Endothelial cell (in vitro differentiated cells): ENCODE measurements at places on chromosomes 5 and 9. TPM values are rescaled to one million over a fixed set of nuclear protein-coding genes. Genes with fewer than 3 reads are reported as not detected.

- H3K27ac ChIP-seq, result no peak overlapping the region
- H3K27me3 ChIP-seq, result no peaks in the 10 kb centered on the region
- no peak for DNase-seq
- peaks cover 24% of the 10 kb centered on the region for H3K4me1 ChIP-seq
These were observed 353.6 kb downstream of the BNC2 start for GRCh38 chr9:16516891-16517290.

DNA sequence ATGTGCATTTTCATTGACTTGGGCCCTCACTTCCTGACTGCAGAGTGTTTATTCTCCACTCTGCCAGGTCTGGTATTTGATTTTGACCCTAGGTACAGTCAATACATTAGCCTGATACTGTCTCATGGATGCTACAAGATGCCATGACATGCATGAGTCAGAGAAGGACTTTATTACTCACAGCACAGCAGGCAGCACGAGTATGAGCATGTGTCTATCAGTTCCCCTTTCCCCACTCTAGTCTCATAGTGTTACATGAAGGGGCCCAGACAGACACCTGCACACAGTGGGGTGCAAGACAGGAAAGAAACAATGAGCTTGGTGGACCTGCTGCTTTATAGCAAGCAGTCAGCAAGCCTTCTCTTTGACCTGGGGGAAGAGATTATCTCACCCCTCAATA, 19.6 kb downstream of the ITGA2 start:
- H3K4me1 ChIP-seq, result peaks cover 8% of the 10 kb centered on the region
- no peak for DNase-seq
- no peaks in the 10 kb centered on the region for H3K36me3 ChIP-seq
- no peak overlapping the region for H3K4me3 ChIP-seq
- H3K27me3 ChIP-seq, result no peaks in the 10 kb centered on the region

DDX4 gene
- not detected for total RNA-seq

- H3K27me3 ChIP-seq, result no peaks in the 10 kb centered on the region
- no peak overlapping the region for H3K27ac ChIP-seq
- H3K4me3 ChIP-seq, result no peak overlapping the region
- H3K36me3 ChIP-seq, result no peaks in the 10 kb centered on the region
These were observed 411.8 kb downstream of the CDH10 start for GRCh38 chr5:24232929-24233498.

DNA sequence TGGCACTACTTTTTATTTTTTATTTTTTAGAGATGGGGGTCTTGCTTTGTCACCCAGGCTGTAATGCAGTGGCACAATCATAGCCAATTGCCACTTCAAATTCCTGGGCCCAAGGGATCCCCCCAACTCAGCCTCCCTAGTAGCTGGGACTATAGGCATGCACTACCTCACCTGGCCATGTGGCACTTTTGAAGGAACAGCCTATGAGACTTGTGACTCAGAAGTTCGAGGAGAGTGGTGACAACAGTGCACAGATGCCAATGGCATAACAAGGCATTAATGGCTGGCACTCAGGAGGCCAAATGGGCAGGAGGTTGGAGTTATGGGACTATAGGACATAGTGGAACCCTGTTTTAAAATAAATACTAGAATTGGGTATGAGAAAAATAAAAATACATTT, 33.7 kb downstream of the ANKRD31 start:
- DNase-seq, result no peak
- H3K27me3 ChIP-seq, result no peaks in the 10 kb centered on the region
- H3K4me1 ChIP-seq, result no peaks in the 10 kb centered on the region
- H3K27ac ChIP-seq, result no peak overlapping the region
- no peak overlapping the region for H3K4me3 ChIP-seq
- no peaks in the 10 kb centered on the region for H3K36me3 ChIP-seq

STK10 gene
- 69.3 TPM for total RNA-seq

GRCh38 chr5:1050423-1051365, 42.1 kb downstream of the NKD2 start:
- DNase-seq, result no peak
- H3K27me3 ChIP-seq, result peaks cover 5% of the 10 kb centered on the region
- peaks cover 21% of the 10 kb centered on the region for H3K36me3 ChIP-seq
- no peak overlapping the region for H3K4me3 ChIP-seq

DMRTA1 gene
- 6.3 TPM for total RNA-seq

GRCh38 chr5:65809817-65810531, 88.0 kb downstream of the NLN start:
- peaks cover 37% of the 10 kb centered on the region for H3K36me3 ChIP-seq
- no peak overlapping the region for H3K27ac ChIP-seq
- H3K27me3 ChIP-seq, result peaks cover 3% of the 10 kb centered on the region

DNA sequence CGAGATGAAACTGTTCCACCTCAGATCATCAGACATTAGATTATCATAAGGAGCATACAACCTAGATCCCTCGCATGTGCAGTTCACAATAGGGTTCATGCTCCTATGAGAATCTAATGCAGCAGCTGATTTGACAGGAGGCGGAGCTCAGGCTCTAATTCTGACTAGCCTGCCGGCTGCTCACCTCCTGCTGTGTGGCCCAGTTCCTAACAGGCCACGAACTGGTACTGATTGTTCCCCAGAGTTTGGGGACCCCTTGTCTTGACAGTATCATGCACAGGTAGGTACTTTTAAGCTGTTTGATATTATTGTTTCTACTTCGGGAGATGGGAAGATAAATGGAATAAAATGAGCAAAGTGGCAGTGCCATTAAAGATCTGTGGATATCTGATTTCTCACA, 66.9 kb downstream of the ZCCHC7 start:
- H3K4me3 ChIP-seq, result no peak overlapping the region
- H3K27me3 ChIP-seq, result no peaks in the 10 kb centered on the region
- peaks cover 18% of the 10 kb centered on the region for H3K4me1 ChIP-seq
- H3K36me3 ChIP-seq, result no peaks in the 10 kb centered on the region

- no peaks in the 10 kb centered on the region for H3K4me1 ChIP-seq
- no peak overlapping the region for H3K4me3 ChIP-seq
- no peak overlapping the region for H3K27ac ChIP-seq
- peaks cover 12% of the 10 kb centered on the region for H3K36me3 ChIP-seq
- no peaks in the 10 kb centered on the region for H3K27me3 ChIP-seq
These were observed 87.6 kb upstream of the NIPAL4 start for GRCh38 chr5:157372472-157372822.

DNA sequence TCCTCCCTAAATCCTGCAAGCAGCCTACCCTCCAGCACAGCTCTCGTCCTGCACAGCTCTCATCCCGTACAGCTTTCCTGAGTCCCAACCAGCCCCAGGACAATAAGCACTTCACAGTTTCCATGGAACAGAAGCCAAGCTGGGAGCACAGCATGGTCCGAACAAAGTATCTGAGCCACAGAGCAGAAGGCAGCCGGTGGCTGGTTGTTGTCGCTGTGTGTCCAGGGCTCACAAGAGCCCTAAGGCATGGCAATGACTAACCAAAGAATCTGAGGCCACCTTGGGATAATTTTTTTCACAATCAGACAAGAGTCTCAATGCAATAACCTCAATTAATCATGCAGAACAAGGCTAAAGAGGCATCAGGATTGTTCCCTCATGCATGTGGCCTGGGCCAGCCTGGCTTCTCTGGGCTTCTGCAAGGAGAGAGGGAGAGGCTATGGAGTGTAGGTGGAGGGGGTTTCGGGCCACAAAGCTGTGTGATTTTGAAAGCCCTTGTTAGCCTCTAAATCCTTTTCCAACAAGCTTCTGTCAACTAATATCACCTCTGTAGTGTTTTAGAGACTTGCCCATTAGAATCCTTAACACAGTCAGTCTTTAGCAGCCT, 323.4 kb downstream of the PIK3R1 start:
- H3K4me1 ChIP-seq, result peaks cover 4% of the 10 kb centered on the region
- H3K4me3 ChIP-seq, result no peak overlapping the region
- H3K27ac ChIP-seq, result no peak overlapping the region

C1QTNF3 gene
- total RNA-seq, result 2.1 TPM

GRCh38 chr5:3592298-3592697, 3.3 kb upstream of the IRX1 start:
- H3K4me3 ChIP-seq, result no peak overlapping the region
- DNase-seq, result no peak
- H3K27me3 ChIP-seq, result peaks cover 27% of the 10 kb centered on the region
- H3K4me1 ChIP-seq, result peaks cover 10% of the 10 kb centered on the region
- no peaks in the 10 kb centered on the region for H3K36me3 ChIP-seq
- H3K27ac ChIP-seq, result no peak overlapping the region
